Activated CD4-positive, alpha-beta T cell treated with anti-CD3 and anti-CD28 coated beads for 36 hours (primary cell): ENCODE measurements at places on chromosomes 12 and 14. TPM values are rescaled to one million over a fixed set of nuclear protein-coding genes. Genes with fewer than 3 reads are reported as not detected.

- no peak overlapping the region for H3K4me3 ChIP-seq
- H3K27ac ChIP-seq: no peak overlapping the region
- no peaks in the 10 kb centered on the region for H3K36me3 ChIP-seq
- peaks cover 23% of the 10 kb centered on the region for H3K27me3 ChIP-seq
- H3K4me1 ChIP-seq: no peaks in the 10 kb centered on the region
- no peak for DNase-seq
These were observed 50.7 kb upstream of the WSCD2 start for GRCh38 chr12:108078428-108078827.

DNA sequence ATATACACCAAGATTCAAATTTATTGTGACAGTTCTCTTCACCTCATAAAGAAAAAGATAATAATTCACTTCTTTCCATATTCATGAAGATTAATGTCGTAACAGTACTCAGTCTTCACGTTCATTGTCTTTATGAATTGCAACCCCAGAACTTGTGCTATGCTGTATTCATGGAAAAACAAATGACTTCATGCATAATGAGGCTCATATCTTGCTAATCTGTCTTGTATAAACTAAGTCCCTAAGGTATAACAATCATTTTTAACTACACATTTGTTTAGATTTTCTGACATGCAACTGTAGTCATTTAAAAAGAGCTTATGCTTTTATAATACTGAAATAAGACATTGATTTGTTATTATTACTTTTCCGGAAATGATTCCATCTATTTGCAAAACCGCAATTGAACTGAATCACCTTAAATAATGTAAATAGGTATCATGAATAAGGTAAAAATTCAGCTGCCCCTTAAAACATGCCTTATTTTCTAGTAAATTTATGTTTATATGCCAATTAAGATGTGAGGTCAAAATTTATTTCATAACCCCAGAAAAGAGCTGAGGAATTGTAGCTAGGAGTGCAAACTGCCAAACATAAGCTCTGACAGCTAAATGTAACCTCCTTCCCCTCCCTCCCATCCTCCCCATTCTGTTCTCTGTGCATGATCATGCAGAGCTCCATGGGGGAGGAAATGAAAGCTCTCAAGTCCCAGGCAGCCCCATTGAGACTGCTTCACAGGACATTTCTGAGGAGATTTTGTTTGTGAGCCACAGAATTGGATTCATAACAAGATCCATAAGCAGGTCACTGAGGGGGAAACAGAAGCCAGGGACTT lies 301.6 kb downstream of the ATP23 start:
- H3K27ac ChIP-seq: no peak overlapping the region
- H3K4me3 ChIP-seq: no peak overlapping the region
- H3K27me3 ChIP-seq: peaks cover 1% of the 10 kb centered on the region

DNA sequence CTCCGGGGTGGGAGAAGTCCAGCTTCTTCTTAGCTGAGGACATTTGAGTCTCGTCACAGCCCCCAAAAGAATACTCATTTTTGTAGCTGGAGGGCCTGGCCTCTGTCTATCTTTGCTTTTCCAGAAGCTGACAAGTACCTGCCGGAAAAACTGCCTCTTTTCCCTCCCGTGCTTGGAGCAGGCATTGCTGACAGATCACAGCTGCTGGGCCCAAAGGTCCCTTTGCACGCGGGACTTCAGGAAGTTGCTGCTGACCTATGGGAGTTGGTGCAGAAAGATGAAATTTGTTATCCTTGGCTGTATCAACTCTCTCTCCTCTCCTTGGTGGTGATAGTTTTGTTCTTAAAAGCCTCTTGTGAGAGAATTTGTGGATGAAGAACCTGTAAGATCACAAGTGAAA lies 92.8 kb downstream of the PAPOLA start:
- H3K27ac ChIP-seq: no peak overlapping the region
- H3K36me3 ChIP-seq: no peaks in the 10 kb centered on the region
- H3K4me3 ChIP-seq: no peak overlapping the region

GRCh38 chr14:95480887-95481226 lies 35.6 kb downstream of the SYNE3 start:
- H3K4me3 ChIP-seq: peak overlapping the region; percentile 12
- H3K27me3 ChIP-seq: no peaks in the 10 kb centered on the region
- H3K36me3 ChIP-seq: peaks cover 11% of the 10 kb centered on the region
- DNase-seq: no peak

- DNase-seq: no peak
- no peaks in the 10 kb centered on the region for H3K4me1 ChIP-seq
- H3K27me3 ChIP-seq: no peaks in the 10 kb centered on the region
- H3K4me3 ChIP-seq: no peak overlapping the region
- no peak overlapping the region for H3K27ac ChIP-seq
These were observed 337.3 kb upstream of the TMPO start for GRCh38 chr12:98178126-98178525.

DNA sequence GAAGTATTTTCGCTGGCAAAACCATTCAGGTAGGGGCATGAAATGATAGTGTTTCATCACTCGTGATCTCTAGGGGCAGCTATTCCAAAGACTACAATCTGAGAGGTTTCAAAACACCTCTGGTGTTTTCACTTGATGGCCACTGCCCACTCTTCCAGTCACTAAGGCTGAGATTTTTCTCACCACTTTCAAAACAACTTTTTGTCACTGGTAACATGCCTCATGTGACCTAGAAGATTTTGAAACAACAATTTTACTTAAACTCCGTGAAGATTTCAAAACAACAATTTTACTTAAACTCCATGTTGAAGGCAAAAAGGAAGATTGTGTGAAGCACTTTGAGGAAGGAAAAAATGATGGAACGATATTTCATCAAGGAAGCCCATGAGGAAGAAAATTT lies 1.2 kb upstream of the IRAK3 start:
- no peak overlapping the region for H3K4me3 ChIP-seq
- no peak overlapping the region for H3K27ac ChIP-seq
- no peak for DNase-seq

DNA sequence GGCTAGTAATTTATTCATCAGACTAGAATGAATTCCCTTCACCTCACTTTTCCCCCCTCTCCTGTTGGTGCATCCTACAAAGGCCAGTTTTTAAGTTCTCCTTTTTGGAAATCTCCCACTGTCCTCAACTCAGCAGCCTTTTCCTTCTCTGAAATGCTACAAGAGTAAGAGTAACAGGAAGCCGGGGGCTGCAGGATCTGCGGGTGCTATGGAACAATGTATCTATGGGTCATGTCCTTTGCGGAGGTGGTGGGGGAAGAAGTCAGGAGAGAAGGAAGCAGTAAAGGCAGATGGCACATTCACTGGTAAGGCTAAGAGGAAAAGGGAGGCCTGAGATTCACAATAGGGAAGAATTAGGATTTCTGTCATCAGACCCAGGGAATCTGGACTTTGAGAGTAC lies 22.2 kb upstream of the TESC start:
- H3K27ac ChIP-seq: no peak overlapping the region
- H3K4me3 ChIP-seq: no peak overlapping the region
- H3K36me3 ChIP-seq: no peaks in the 10 kb centered on the region
- DNase-seq: no peak
- no peaks in the 10 kb centered on the region for H3K27me3 ChIP-seq

GRCh38 chr12:109302358-109302757 lies 6.7 kb downstream of the FOXN4 start:
- no peak overlapping the region for H3K27ac ChIP-seq
- H3K27me3 ChIP-seq: peaks cover 10% of the 10 kb centered on the region
- no peaks in the 10 kb centered on the region for H3K36me3 ChIP-seq
- no peak for DNase-seq
- no peaks in the 10 kb centered on the region for H3K4me1 ChIP-seq
- H3K4me3 ChIP-seq: no peak overlapping the region

GRCh38 chr12:55982319-55982936 lies 8.6 kb downstream of the RAB5B start:
- DNase-seq: no peak
- H3K4me1 ChIP-seq: peaks cover 10% of the 10 kb centered on the region
- no peaks in the 10 kb centered on the region for H3K27me3 ChIP-seq

GRCh38 chr12:29270446-29270845 lies 110.5 kb downstream of the ERGIC2 start:
- H3K4me3 ChIP-seq: no peak overlapping the region
- DNase-seq: no peak
- H3K27me3 ChIP-seq: no peaks in the 10 kb centered on the region
- no peaks in the 10 kb centered on the region for H3K4me1 ChIP-seq
- H3K27ac ChIP-seq: no peak overlapping the region

DNA sequence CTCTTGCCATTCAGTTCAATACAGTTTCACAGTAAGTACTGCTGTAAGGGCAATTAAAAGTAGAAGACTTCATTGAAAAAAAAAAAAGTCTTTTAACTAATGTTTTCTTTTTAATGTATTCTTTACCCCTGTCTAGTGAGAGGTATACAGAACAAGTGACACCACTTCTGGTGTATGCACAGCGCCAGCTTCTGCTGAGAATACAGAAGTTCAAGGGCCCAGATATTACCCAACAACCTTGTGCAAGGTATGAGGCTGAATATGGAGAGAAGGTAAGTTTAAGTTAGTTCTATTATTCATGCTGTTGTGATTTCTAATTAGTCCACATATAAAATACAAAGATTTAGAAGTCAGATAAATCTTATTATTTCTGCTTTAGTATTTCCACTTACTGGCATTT lies 168.7 kb downstream of the CFAP54 start:
- no peak for DNase-seq
- H3K36me3 ChIP-seq: no peaks in the 10 kb centered on the region
- H3K4me3 ChIP-seq: no peak overlapping the region

GRCh38 chr12:130369816-130370215 lies 32.1 kb downstream of the PIWIL1 start:
- no peak for DNase-seq
- no peak overlapping the region for H3K27ac ChIP-seq
- H3K4me3 ChIP-seq: no peak overlapping the region
- peaks cover 13% of the 10 kb centered on the region for H3K27me3 ChIP-seq

DNA sequence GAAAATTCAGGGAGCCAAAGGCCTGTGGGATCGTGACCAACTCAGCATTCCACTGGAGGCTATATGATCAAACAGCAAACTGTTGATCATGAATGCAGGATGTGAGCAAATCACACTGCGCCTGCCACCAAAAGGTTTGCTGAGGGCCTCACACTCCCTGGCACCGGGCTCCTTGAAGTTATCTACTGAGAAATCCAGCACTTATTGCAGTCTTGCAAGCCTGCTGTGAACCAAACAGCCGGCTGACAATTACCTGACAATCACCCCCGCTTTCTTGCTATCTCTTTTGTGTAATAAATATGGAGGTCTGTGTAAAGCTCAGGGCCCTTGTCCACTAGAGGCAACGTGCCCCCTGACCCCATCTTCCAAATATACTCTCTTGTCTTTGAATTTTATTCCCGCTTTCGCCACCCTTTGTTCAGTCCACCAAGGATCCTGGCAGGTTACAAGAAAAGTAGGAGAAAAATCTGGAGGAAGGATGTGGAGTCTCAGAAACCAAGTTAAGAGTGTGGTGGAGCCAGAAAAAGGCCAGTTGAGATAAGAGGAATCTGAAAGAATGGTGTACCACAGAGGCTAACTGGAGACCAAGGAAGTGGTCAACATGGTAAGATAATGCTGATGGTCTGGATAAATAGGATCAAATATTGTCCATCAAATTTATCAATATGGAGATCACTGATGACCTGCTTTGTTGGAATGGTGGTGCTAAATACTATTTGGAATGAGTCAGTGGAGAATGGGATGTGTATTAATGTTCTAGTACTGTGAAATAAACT lies 229.2 kb downstream of the ALX1 start:
- no peaks in the 10 kb centered on the region for H3K27me3 ChIP-seq
- H3K27ac ChIP-seq: no peak overlapping the region
- no peak for DNase-seq
- H3K4me3 ChIP-seq: no peak overlapping the region

- DNase-seq: no peak
- H3K4me1 ChIP-seq: no peaks in the 10 kb centered on the region
- H3K27ac ChIP-seq: no peak overlapping the region
- no peak overlapping the region for H3K4me3 ChIP-seq
- H3K27me3 ChIP-seq: no peaks in the 10 kb centered on the region
These were observed 1.6 kb downstream of the MGAT4C start for GRCh38 chr12:86254399-86255107.

GRCh38 chr14:59510966-59511365 lies 26.6 kb downstream of the JKAMP start:
- no peak for DNase-seq
- H3K27me3 ChIP-seq: peaks cover 13% of the 10 kb centered on the region
- H3K27ac ChIP-seq: no peak overlapping the region
- no peaks in the 10 kb centered on the region for H3K4me1 ChIP-seq
- H3K4me3 ChIP-seq: no peak overlapping the region
- H3K36me3 ChIP-seq: no peaks in the 10 kb centered on the region

DNA sequence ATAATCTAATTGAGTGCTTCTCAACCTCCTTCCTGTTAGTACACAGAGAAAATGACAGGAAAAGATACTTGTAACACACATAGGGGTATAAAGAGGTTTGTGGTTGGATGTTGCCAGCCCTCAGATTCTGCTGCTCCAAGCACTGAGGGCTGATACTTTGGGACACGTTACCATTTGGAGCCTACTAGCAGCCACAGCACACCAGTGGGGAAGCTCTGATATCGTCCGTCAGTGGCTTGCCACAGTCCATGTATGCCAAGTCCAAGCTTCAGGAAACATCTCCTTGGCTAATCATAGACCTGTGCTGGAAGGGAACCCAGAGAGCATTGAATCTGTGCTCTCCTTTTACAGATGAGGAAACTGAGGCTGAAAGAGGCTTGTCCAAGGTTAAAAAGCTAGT lies 22.3 kb downstream of the B4GALNT3 start:
- H3K4me3 ChIP-seq: no peak overlapping the region
- peaks cover under 1% of the 10 kb centered on the region for H3K4me1 ChIP-seq
- H3K27me3 ChIP-seq: peaks cover 5% of the 10 kb centered on the region

GRCh38 chr12:66584673-66585072 lies 94.2 kb downstream of the GRIP1 start:
- H3K27ac ChIP-seq: no peak overlapping the region
- H3K36me3 ChIP-seq: no peaks in the 10 kb centered on the region
- DNase-seq: no peak
- H3K4me3 ChIP-seq: no peak overlapping the region

DNA sequence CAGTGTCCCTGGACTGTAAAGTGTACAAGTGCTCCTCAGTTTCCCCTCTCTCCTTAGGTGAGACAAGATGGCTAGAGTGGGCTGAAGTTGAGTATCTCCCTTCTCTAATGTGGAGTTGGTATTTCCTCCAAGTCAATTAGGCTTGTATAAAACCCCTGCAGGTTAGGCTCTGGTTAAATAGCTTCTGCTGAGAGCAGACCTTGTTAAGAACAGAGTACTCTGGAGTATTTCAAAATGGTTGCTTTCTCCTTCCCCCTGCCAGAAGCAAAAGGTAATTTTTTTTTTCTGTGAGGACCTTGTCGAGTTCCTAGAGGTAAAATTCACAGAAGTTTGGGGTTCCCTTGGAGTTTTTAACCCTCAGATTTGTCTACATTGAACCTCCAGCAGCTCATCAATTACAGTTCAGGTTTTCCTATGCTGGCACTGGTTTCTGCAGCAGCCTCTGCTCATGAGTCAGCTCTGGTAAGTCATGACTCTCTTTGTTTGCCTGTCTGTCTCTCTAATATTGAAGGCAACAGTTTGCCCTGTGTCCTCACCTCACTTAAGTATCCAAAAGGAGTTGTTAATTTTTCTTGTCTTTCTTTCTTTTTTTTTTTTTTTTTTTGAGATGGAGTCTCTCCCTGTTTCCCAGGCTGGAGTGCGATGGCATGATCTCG lies 27.8 kb upstream of the GLIPR1 start:
- H3K27me3 ChIP-seq: no peaks in the 10 kb centered on the region
- no peak for DNase-seq
- no peaks in the 10 kb centered on the region for H3K36me3 ChIP-seq
- no peak overlapping the region for H3K4me3 ChIP-seq

Gene IGFBP6
- total RNA-seq: 1.3 TPM

Gene SIX6
- not detected for total RNA-seq

Gene RD3L
- total RNA-seq: not detected

Gene KCNC2
- not detected for total RNA-seq

Gene CCDC177
- not detected for total RNA-seq

Gene MYBPC1
- total RNA-seq: not detected

Gene PLEKHG7
- not detected for total RNA-seq

Gene NR1H4
- total RNA-seq: not detected
